Stimulated activated CD8-positive, alpha-beta memory T cell treated with anti-CD3 and anti-CD28 coated beads, Interleukin-7, amount 100 ng/mL, for 1 hour (primary cell): ENCODE measurements at places on chromosomes 12 and 14.

GRCh38 chr14:59310633-59311032 is 122.2 kb downstream of the DAAM1 start:
- DNase-seq: no peak

- no peak for DNase-seq
Measured at GRCh38 chr14:103801459-103801858, 45.9 kb downstream of the PPP1R13B start.

- DNase-seq: no peak
Measured at GRCh38 chr12:6828781-6829535, 751 bp downstream of the P3H3 start.

GRCh38 chr14:65753061-65753460 is 340.5 kb downstream of the FUT8 start:
- DNase-seq: no peak

- no peak for DNase-seq
Measured at GRCh38 chr14:61654026-61654425, 41.3 kb upstream of the HIF1A start.

GRCh38 chr12:11130999-11131398 is 3.4 kb downstream of the TAS2R30 start:
- DNase-seq: no peak

- no peak for DNase-seq
Measured at GRCh38 chr14:67610491-67610890, 9.2 kb upstream of the ARG2 start.

GRCh38 chr12:4450551-4451112 is 5.0 kb upstream of the FGF6 start:
- no peak for DNase-seq
